ENCODE measurements at places on chromosomes 7 and 10. TPM values are rescaled to one million over a fixed set of nuclear protein-coding genes. Genes with fewer than 3 reads are reported as not detected.

DNA sequence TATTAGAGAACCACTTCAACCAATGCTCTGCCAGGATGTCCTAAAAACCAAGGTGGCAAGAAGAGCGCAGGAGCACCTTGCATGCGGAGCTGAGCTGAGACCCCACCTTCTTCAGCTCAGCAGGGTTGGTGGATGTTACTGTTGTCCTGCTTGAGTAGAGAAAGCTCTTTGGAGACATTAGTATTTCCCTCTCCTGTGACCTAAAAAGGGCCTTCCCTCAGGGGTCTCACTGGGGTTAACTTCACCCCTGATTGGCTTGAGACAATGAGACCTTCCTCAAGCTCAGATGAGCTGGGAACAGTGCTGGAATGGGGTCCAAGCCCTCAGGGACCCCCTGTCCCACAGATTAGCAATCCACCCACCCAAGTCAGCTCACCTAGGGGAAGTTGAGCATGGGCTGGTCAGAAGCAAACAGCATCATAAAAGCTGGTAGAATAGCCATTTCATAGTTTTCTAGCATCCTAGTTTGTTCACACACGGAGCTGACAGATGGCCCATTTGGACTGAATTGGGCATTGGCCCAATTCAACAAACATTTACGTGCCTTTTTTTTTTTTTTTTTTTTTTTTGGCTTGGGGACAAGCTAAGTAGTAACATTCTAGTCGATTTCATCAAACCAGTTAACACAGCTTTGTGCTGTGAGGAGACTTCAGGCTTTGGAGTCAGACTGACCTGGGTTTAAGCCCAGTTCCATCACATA is 100.6 kb upstream of the HABP2 start:
- DNase-seq, result no peak

GRCh38 chr7:129560831-129561230 is 50.7 kb upstream of the NRF1 start:
- DNase-seq, result no peak

- DNase-seq, result no peak
Measured at GRCh38 chr7:91949221-91950009, 8.8 kb downstream of the AKAP9 start.

DNA sequence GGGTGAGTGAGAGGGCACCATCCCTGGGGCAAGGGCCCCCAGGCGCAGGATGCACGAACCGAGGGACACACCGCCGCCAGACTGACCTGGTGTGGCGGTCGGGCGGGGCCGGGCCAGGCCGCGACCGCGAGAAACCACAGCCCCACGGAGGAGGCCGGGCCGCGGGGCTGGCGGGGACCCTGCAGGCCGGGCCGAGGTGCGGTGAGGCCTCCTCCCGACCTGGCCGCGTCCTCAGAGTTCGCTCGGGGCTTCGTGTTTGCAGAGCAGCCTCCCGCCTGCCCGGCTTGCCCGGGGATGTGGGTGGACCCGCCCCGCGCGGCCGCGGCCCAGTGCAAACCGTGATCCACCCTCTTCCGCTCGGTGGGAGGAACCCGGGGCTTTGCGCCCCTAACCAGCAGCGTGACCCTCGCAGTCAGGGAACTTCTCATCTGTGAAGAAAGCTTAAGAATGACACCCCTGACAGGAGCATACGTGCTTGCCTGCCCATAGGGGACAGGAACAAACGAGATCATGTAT is 20.6 kb upstream of the HOXA13 start:
- no peak for DNase-seq

ZNF37A gene
- total RNA-seq, result 21.9 TPM

NKX1-2 gene
- total RNA-seq, result not detected
